ENCODE measurements at places on chromosomes 3 and 15.

DNA sequence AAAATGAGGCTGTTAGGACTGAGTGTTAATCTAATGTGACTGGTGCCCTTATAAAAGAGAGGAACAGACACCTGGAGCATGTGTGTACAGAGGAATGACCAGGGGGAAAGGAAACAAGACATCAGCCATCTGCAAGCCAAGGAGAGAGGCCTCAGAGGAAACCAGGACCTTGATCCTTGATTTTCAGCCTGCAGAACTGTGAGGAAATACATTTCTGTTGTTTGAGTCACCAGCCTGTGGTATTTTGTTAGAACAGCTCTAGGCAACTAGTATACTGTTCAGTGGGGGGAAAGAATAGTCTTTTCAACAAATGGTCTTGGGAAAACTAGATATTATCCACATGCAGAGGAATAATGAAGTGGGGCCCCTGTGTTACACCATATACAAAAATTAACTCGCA lies 80.6 kb downstream of the CCR1 start:
- peak; percentile 88 for DNase-seq

DNA sequence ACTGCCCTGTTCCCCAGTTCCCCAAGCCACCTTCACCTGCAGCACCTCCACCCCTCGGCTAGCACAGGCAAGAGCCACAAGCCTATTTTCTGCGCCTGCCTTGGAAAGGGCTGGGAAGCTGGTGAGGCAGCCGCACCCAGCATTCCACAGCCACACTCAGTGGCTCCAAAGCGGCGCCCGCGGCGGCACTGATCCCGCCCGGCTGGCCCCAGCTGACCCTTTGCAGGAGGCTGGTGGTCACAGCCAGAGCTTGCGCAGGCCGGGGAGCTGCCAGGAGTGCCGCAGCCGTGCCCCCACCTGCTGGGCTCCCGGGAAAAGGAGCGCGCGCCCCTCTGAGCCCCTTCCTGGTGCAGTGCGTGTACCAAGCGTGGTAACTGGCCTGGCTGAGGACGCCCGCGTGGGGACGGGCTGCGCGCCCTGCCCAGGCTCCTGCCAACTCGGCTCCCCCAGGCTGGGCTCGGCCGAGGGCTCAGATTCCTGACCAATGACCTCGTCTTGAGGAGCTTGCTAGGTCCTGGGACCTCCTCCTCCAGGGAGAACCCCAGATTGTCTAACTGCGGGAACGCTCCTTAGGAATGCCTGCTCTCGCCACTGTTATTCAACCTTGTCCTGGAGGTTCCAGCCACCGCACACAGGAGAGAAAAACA lies 13.3 kb downstream of the GRAMD2A start:
- DNase-seq, result peak; percentile 23

GRCh38 chr3:156469456-156469855 lies 85.5 kb downstream of the SSR3 start:
- DNase-seq, result no peak

DNA sequence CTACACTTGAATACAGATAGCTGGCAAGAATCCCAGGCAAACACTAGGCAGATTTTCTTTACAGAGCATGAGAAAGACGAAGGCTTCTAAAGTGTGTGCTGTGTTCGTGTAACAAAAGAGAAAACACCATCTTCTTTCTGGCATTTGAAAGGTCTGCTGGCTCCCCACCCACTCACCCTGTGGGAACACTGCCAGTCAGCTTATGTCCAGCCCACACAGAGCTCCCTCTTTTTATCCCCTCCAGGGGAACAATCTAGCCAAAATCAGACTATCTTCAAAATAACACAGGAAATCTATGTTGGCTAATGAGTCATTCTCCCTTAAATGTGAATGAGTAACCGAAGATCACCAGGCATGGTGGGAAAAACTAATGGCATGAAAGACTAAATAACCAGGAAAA lies 45.6 kb upstream of the PAQR5 start:
- DNase-seq, result peak; percentile 88

GRCh38 chr15:59410391-59410896 lies 27.5 kb upstream of the FAM81A start:
- DNase-seq, result no peak

DNA sequence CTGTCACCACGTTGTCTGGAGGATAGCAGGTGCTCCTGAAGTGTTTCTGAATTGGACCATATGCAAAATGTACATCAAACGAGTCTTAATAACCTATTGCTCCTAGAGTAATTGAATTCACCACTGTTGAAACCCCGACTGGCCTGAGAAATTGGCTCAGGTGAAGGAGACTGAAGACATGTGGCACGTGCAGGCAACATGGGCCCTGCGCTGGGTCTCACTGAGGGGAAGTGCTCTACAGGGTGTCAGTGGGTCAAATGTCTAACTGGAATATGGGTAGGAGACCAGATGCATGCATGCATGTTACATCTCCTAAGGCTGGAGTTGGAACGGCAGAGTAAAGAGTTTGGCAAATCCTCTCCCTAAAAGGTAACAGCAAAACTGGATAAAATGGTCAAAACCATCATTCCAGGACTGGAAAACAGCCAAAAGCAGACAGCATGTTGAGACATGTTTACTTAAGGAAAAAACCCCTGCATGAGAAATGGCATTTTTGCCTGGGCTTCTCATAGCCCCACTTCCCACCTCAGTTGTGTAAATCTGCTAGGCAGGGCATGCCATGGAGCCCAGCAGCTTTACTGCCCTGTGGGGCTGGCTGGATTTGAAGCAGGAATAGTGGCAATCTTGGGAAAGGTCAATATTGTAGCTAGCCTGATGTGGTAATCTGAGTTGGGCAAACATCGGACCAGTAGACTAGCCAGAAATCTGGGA lies 131.3 kb downstream of the TJP1 start:
- peak; percentile 19 for DNase-seq

GRCh38 chr15:95291898-95292472 lies 1038.5 kb upstream of the NR2F2 start:
- DNase-seq, result peak; percentile 54

DNA sequence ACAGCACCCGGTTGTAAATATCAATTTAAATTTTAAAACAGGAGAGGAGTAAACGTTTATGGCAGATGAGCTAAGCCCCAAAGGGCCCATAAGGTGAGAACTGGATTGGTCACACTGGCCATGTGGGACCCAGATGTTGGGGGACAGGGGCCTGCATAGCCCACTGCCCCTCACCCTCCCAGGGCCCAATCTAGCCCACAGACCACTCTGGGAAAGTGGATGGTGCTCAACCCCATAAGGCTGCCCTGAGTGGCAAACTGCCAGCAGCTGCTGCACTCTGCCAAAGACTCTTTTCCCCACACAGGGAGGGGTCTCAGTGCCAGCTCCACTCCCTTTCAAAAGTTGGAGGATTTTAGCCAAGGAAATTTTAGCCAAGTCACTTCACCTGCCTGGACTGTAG lies 42.5 kb downstream of the CCDC12 start:
- DNase-seq, result no peak

DNA sequence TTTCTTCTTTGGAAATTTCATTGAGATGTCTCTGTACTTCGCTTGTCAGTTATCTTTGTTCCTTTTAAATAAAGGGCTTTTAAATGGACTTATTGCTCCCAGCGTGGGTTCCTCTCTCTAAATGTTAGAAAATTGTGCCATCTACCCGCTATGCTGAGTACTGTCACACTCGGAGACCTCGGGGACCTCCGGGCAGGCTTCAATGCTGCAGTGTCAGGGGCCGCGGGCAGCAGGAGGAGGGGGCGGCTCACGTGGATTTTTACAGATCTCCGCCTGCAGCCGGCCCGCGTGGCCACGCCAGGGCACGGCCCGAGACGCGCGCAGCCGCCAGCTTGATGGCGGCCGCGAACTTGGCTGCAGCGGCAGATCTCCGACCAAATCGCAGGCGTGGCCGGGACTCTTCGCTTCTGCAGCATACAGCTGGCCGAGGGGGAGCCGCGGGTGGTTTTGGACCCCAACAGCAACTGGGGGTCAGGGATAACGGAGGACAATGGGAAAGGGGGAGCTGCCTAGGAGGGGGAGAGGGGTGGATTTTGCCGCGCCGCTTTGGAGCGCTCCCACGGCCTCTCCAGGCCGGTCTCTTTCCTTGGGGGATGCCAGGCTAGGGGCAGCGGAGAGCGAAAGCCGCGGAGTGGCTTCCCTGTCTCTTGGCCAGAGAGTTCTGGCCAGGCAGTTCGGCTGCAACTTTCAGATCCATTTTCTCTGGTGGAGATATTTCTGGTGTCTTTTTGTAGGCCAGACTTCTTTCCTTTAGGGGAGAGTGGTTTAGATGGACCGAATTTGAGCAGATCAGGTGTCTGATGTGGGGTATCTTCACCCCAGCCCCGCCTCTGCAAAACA lies 15.3 kb downstream of the NR2F2 start:
- peak; percentile 78 for DNase-seq

- DNase-seq, result no peak
Observed at GRCh38 chr15:68335251-68335650, 57.7 kb downstream of the FEM1B start.

GRCh38 chr15:95733931-95734330 lies 596.6 kb upstream of the NR2F2 start:
- DNase-seq, result no peak

DNA sequence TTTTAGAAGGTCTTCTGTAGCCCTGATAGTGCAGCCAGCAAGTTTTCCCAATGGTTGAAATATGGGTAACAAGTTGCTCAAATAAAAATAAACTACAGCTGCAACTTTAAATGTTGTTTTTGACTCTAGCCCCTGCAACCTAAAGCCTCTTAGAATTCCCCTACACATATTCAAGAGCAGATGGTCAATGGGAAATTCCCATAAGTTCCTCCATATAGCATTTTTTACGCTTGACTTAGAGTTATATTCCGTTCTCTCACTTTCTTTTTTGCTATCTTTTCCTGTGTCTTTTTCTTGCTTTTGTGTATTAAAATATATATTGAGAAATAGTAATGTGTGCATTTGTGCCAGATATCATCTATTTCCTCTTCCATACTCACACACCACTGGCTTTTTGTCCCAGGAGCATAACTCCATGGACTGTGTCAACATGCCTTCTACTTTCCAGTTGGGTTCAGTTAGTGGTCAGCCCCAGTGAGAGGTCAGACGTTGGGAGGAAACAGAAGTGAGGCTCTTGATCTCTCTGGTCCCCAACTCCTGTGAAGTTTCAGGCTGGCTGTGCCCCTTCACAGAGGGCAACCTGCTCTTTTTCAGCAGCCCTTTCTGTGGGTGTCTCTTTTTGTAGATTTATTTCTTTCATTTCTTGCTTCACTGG lies 63.3 kb upstream of the TP63 start:
- DNase-seq, result no peak

GRCh38 chr15:77030928-77031375 lies 36.0 kb downstream of the PSTPIP1 start:
- DNase-seq, result no peak
